ENCODE measurements at places on chromosomes 16 and 17.

DNA sequence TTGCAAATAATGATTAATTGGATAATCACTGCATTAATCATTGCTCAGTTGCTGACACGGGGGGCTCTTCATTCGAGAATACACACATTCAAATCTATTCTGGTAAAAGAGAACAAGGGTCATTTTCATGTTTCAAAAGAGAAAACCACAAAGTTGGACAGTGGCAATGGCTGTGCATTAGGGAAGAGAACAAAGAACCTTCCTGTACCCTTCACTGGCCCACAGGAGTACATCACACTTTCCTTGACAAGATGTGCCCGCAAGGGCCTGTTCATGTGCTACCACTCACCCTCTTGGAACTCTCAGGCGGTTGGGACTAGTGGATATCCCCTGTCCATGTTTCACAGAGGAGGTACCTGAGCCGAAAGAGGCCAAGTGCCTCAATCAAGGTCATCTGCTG is 223.2 kb downstream of the ZFHX3 start:
- peak; percentile 85 for DNase-seq

DNA sequence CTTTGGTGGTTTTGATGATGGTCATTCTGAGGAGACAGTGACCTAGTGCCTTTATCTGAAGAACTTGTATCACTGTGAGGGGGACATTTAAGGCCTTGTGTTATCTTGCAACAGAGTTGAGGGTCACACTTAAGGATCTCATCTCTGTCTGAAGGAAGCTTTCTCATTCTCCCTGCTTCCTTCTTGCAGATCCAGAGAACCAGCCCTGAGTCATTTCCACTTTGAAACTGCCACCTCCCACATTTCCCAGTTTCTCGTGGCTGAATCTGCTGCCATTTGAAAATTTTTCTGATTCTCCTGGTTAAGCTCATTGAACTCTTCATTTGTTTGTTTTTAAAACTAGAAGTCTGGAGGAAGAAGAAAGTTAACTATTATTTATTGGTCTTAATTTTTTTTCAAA is 190.2 kb upstream of the CDH11 start:
- no peak for DNase-seq

DNA sequence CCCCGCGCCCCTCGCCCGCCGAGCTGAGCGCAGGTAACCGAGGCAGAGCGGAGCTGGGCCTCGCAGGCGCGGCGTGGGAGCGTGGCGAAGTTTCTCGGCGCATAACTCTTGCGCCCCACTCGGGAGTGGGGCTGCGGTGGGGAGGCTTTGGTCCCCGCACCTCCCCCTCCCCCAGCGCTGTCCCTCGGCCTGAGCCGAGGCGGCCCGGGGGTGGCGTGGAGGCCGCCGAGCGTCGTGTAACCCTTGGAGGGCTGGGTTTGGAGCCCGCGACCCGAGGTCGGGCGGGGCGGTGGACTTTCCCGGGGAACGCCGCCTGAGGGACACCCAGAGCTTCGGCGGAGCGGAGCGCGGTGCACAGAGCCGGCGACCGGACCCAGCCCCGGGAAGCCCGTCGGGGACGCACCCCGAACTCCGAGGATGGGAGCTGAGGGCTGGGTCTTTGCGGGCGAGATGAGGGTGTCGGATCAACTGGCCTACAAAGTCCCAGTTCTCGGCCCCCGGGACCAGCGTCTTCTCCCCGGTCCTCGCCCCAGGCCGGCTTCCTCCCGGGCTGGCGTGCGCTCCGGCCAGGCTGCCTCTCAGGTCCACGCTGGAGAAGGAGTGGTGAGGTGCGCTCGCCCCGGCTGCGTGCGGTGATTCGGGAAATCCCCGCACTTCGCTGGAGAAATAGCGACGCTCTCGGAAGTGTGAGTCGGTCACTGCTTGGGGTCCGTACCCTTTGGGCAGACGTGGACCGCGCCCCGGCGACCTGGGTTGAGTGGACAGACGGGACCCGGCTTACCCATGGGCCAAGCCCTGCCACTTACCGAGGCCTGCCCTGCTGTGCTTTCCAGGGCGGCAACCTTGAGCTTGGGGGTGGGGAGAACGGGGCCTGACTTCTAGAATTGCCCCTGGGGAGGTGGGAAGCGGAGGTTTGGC is 168.4 kb downstream of the RAB11FIP4 start:
- DNase-seq, result no peak

DNA sequence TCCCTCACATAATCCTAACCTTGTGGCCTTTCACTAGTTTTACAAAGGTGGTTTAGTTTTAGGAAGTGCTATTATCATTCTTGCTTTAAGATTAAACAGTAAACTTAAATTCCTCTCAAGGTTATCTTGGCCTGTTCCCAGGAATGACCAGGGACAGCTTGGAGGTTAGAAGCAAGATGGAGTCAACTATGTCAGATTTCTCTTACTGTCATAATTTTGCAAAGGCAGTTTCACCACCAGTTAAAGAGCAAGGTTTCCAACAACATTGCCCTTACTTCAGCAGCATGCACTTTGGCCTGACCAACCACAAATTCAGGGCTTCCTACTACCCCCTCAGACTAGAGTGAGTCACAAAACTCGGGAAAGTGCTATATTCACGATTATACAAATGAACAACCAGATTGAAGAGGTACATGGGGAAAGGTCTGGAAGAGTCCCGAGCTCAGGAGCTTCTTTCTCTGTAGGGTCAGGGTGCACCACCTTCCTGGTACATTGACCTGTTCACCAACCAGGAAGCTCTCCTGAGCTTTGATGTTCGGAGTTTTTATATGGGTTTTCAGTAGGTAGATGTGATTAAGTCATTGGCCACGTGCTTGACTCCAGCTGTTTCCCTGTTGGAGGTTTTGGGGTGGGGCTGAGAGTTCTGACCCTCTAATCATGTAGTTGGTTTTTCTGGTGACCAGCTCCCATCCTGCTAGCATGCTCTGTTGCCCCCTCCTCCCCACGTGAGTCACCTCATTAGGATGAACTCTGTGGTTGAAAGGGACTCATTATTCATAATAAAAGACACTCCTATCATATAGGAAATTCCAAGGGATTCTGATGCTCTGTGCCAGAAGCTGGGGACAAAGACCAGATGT is 19.4 kb downstream of the RHOT1 start:
- no peak for DNase-seq

- DNase-seq, result no peak
Measured at GRCh38 chr17:80453998-80454556, 22.3 kb downstream of the NPTX1 start.

GRCh38 chr16:8729779-8730334 is 55.4 kb downstream of the ABAT start:
- no peak for DNase-seq

- no peak for DNase-seq
Measured at GRCh38 chr17:79018370-79018695, 5.6 kb upstream of the C1QTNF1 start.

GRCh38 chr17:887551-888209 is 91.9 kb downstream of the NXN start:
- no peak for DNase-seq

- no peak for DNase-seq
Measured at GRCh38 chr16:85210423-85211169, 98.3 kb upstream of the CIBAR2 start.

GRCh38 chr17:6787081-6787693 is 11.2 kb downstream of the FBXO39 start:
- no peak for DNase-seq

DNA sequence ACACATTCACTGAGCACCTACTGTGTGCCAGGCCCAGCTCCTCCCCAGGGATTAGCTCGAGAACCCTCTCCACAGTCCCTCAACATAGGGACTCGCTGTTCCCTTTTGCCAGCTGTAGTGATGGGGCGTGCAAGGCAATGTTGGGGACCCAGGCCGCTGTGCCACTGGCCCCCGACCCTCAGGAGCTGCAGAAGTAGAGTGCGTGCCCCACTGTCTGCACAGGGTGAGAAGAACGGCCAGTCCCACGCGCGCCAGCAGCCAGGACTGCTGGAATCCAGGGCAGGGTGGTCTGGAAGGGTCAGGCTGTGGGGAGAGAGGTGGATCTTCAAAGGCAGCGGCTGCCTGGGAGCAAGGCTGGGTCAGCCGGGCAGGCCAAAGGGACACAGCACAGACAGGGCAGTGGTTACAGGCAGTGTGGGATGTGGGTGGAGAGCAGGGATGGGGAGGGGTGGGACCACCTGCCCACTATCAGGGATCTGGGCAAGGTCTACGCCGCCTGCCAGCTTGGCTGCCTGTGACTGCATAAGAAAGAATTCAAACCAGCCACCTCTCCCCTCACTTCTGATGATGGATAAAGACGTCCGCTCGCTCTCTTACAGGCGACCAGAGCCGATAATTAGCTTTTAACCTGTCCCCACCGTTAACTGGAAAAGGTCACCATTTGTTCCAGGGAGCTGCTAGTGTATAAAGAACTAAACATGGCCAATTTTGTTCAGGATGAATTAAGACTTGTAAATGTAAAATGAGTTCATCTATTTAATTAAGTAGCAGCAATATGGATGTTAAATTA is 86.7 kb upstream of the GSE1 start:
- no peak for DNase-seq

GRCh38 chr17:57852092-57852954 is 2.5 kb upstream of the MRPS23 start:
- no peak for DNase-seq

GRCh38 chr16:9845661-9846361 is 336.4 kb downstream of the GRIN2A start:
- no peak for DNase-seq

DNA sequence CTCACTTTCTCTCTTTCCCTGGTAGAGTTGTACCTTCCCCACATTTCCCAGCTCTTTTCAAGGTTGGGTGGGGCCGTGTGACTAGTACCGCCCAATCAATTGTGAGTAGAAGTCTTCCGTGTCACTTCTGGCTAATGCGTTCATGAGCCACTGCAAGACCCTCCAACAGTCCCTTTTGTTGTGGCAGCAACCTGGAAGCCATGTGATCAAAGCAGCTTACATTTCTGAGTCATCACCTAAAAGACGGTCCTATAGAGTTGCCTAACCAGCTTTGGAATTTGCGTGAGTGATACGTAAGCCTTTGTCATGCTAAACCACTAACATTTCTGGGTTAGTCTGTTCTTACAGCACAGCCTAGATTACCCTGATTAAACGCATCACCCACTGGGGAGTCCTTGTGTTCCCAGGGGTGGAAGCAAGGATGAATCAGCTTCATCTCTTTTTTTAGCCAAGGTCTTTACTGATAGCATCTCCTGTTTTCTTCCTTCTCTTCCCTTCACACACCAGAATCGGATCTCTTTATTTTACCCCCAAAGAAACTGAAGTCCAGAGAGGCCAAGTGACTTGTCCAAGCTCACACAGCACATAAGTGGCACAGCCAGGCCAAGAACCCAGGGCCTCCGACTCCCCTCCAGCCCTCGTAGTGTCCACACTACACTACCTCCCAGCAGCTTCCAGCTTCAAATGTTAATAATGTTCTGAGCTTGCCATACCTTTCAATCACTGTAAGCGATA is 366.3 kb upstream of the XYLT1 start:
- DNase-seq, result peak; percentile 2

- no peak for DNase-seq
Measured at GRCh38 chr17:19378416-19379360, at the start of gene MAPK7. Gene MAPK7 (plus strand): TSS chr17:19378498. CDS start chr17:19378901, 403 bp downstream.

DNA sequence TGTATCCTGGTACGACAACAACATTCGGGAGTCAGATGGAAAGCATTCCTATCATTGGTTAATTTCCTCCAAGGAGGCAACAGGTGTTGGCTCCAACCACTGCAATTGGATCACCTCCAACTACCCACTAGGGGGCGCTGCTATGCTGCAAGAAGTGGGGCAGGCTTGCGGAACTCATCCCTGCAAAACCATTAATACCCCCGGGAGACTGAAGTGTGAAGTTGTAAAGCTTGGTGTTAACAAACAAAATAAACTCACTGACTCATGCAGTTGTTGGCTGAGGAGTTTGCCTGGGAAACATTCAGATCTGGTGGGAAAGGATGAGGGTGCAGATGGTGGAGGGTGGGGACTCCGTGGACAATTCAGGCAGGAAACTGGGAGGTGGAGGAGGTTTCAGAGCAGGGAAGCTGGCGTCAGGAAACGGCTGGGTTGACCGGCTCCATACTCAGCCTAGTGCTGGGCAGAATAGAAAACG is 84.9 kb downstream of the HS3ST2 start:
- peak; percentile 71 for DNase-seq

DNA sequence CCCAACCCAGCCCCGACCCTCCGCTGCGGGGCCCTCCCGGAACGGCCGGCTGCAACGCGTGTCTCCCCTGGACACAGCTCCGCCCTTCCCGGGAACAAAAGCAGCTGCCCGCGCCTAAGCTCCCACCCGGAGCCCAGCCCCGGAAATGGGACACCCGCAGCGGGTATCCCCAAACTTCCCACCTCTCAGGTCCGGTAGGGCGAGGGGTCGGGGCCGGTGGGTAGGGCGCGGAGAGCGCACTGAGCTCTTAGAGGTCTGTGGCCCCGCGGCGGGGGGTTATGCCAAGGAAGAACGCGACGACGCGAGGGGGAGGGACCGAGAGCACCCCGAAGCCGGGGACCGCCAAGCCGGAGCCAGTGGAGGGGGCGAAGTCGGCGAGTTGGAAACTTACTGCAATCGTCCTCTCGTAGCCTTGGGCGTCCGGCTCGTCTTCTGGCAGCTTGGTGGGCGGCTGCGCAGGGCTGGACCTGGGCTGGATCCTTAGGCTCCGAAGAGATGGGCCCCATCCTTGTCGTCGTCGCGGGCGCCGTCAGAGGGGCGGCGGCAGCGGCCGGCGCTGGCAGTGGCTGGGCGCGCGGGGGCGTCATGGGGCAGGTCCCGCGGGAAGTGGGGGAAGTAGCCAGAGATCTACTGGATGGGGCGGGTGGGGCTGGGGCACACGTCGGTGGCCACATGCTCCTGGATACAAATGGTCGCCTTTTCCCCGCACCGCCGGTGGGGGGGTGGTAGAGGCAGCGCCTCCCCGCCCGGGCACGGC is 6.9 kb downstream of the USP6 start:
- DNase-seq, result no peak

DNA sequence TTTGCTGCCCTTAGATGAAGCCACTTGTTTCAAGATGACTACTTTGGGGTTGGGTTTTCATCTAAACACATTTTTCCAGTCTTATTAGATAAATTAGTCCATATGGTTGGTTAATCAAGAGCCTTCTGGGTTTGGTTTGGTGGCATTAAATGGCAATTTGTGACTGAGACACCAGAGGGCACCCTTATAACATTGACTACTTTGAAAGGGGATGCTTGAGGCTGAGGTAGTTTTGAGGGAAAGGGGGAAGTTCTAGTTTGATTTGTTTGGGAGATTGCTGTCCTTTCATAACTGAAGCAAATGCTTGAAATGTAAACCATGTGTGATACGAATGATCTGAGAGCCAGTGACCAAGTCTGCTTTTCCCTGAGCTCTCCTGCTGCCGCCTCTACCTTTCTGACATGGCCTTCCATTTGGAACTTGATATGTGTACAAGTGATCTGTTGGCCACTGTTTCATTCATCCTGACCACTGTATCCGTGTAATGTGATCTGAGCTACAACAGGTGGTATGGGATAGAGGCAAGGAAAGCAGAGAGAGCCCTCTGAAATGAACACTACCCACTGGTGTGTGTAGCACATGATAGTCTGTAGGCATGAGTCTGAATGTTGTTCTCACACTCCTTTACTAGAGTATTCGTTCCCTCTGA is 5.8 kb upstream of the RARA start:
- peak; percentile 71 for DNase-seq
